ENCODE measurements at places on chromosomes 6 and 20. TPM values are rescaled to one million over a fixed set of nuclear protein-coding genes. Genes with fewer than 3 reads are reported as not detected.

- no peaks in the 10 kb centered on the region for H3K27me3 ChIP-seq
- no peaks in the 10 kb centered on the region for H3K36me3 ChIP-seq
- no peak overlapping the region for H3K27ac ChIP-seq
- no peak for DNase-seq
These were observed 108.1 kb downstream of the CEBPB start for GRCh38 chr20:50298554-50299324.

DNA sequence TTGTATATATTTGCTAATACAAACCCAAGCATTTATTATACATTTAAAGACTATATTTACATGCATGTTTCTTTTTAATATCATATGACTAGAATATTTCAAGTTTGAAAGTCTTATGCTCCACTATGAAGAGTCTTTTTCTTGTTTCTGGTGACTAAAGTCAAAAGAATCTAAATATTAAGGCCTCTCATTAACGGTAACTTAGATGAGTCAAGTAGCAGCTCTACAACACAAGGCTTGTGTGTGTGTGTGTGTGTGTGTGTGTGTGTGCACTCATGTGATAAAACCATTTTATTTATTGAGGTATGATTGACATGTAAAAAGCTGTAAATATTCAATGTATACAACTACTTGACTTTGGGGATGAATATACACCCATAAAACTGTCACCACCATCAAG, 275.6 kb downstream of the TFAP2B start:
- no peaks in the 10 kb centered on the region for H3K27me3 ChIP-seq
- DNase-seq: no peak
- no peak overlapping the region for H3K4me3 ChIP-seq
- H3K4me1 ChIP-seq: no peaks in the 10 kb centered on the region
- H3K27ac ChIP-seq: no peak overlapping the region

OR12D3 gene
- not detected for total RNA-seq

HLA-DQB2 gene
- not detected for total RNA-seq

ADGRF5 gene
- not detected for total RNA-seq
